Esophagus muscularis mucosa (tissue), 4 donors: ENCODE measurements at places on chromosomes 4 and X.

GRCh38 chrX:100946299-100946927, 17.7 kb upstream of the XKRX start:
- no peak for DNase-seq

GRCh38 chrX:116694046-116694445, 231.3 kb upstream of the CT83 start:
- no peak for DNase-seq

- no peak for DNase-seq
Observed at GRCh38 chr4:173478913-173479283, 51.1 kb downstream of the HAND2 start.

DNA sequence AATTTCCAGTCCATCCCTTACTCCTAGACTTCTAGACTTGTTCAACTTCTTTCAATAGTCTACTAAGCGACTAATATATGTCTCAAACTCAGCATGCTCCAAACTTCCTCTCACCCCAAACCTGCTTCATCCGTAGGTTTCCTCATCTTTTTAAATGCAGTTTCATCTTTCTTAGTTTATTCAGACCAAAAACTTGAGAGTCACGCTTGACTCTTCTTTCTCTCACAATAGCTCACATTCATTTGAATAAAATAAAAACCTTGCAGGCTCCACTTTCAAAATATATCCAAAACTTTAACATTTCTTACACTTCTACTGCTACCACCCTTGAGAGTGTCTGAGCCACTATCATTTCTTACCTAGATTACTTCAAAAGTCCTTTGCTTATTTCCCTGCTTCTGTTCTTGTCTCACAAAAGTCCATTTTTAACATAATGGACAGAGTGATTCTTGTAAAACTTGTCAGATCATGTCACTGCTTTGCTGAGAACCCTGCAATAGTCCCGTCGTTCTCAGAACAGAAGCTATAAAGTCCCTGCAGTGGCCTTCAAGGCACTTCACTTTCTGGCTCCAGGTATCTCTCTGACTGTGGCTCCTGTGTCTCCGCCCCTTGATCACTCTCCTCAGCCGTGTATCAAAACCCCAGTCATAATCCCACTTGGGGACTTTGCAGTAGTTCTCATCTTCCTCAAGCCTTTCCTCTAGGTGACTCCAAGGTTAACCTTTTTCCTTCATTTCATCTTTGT, 167.6 kb downstream of the ARHGAP24 start:
- no peak for DNase-seq

DNA sequence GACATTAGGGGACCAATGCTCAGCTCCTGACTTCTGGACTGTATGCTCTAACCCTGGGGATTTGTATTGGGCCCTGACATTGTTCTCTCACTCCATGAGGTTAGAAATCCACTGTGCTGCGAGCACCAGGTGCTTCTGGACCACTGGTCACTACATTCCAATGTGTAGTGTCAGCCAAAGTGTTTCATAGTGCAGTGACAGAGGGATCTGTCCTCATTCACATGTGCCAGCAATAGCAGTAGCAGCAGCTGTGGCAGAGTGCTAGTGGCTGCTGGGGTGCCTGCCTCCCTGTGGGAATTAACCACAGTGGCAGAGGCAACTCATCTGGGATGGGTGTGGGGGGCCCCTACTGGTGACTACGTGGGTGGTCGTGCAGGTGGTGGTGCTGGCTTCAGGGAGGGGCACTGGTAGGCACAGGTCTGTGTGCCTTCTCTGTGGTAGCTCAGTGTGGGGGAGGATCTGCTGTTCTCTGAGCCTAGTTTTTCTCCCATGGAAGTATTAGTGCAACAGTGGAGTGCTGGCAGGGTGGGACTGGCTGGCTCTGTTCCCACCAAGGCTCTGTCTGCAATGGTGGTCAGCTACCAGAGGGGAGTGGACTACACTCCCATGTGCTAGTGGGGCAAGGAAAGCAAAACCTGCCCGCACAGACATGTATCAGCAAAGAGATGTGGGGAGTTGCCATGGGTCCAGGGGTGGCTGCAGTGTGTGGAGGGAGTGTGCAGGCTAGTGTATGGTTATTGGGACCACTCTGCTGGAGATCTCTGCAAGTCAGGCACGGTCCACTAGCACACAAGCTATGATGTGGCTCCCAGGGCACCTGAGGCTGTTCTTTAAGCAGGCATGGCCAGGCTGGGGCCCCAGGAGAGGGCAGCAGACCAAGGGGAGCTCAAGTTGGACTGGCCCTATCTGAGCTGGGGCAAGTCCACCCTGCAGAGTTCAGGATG, 78.5 kb downstream of the SCLT1 start:
- DNase-seq: no peak

- no peak for DNase-seq
Observed at GRCh38 chr4:34412233-34412632, 1832.1 kb downstream of the ARAP2 start.

GRCh38 chr4:115219862-115220261, 106.4 kb upstream of the NDST4 start:
- DNase-seq: no peak

GRCh38 chrX:109707319-109707718, 25.7 kb downstream of the ACSL4 start:
- DNase-seq: no peak

DNA sequence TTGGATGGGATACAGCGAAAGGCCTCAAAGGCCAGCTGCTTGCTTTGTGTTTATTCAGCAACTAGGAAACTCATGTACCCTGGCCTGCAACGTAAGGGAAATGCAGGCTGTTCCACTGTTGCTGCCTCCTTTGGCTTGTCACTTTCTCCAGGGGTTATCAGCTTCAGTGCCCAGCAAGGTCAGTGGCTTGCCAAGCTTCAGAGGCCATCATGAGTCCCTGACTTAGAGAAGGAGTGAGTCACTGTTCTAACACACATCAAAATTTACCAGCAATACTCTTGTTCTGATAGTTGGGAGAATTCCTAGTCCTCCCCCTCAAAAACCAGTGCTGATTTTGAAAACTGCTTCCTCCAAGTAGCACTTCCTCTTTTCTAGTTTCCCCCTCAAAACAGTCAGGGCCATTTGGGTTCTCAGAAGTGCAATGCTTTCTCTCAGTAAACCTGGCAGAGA, 250.8 kb downstream of the ARHGAP24 start:
- no peak for DNase-seq

DNA sequence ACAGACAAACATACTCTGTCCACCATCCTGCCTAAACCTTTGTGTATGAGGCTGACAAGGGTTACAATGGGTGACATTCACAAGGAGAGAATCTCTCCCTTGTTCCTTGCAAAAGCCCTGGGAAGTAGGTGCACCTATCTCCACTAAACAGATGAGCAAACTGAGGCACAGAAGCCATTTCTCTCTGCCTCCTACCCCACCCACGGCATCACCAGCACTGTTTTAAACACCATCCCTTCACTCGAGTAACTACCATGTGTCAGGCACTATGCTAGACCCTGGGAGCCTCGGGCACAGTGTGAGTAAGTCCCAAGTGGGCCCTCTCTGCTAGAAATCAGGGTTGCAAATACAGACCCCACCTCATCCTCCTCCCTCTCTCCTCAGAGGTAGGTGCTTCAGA, 899 bp downstream of the LYAR start:
- DNase-seq: no peak

DNA sequence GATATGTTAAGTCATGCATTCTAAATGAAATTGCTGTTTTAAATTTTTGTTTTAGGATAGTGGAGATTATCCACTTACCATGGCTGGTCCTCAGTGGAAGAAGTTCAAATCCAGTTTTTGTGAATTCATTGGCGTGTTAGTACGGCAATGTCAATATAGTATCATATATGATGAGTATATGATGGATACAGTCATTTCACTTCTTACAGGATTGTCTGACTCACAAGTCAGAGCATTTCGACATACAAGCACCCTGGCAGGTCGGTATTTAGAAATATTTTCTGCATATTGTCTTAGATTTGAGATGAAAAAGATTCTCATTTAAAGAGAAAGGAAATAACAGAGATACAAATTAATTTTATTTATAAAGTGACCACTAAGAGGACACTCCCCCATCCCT, 83.6 kb downstream of the STAG2 start:
- DNase-seq: no peak

DNA sequence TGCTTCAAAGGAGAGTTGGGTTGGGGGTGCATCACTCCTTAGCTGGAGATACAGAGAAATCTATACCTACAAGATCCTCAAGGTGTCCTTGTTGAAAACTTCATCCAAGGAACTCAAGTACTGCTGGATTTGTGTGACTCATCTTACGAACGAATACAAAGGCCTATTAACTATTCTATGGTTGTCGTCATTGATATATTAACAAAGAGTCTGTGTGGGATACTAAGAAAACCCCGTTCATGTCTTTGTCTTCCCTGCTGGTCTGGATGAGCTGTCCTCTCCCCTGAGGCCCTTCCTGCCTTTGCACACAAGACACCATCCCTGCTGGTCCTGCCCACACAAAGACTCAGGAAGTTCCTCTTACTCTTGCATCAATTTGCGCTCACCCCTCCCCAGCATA, 54.9 kb upstream of the IRF2 start:
- DNase-seq: peak; percentile 39

DNA sequence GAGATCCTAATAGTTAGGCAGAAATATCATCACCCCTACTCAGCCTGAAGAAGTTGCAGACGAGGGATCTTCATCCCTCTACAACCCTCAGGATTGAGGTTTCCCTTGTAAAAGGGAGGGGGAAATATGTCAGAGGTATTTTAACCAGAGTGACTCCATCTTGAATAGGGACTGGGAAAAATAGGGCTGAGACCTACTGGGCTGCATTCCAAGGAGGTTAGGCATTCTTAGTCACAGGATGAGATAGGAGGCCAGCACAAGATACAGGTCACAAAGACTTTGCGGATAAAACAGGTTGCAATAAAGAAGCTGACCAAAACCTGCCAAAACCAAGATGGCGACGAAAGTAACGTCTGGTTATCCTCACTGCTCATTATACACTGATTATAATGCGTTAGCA, 17.5 kb downstream of the IL13RA2 start:
- DNase-seq: no peak

DNA sequence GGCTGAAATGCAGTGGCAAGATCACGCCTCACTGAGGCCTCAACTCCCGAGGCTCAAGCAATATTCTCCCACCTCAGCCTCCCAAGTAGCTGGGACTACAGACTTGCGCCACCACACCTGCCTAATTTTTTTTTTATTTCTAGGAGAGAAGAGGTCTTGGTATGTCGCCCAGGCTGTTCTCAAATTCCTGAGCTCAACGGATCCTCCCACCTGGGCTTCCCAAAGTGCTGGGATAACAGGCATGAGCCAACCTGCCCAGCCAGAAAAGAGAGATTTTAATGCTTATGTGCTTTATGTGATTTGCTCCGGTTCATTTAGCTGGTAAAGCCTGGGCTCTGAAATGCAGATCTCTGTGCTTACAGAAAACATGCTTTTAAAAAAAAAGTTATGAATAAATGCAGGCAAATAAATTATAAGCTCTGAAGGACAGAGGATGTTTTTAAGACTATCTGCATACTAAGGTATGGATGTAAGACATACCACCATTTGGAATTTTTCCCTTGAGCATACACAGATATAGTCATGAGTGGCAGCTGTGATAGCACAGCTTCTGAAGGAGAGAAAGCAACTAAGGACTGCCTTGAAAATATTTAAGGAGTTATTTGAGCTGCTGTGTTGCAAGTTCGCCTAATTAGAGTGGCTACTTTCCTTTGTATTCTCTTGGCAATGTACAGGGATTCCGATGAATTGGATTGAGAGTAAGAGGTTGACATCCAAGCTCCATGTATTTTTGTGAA, 13.8 kb downstream of the GUCY1B1 start:
- DNase-seq: no peak

GRCh38 chr4:19030048-19030447, 1008.5 kb upstream of the LCORL start:
- DNase-seq: no peak
